ENCODE measurements at places on chromosomes 16 and 17.

DNA sequence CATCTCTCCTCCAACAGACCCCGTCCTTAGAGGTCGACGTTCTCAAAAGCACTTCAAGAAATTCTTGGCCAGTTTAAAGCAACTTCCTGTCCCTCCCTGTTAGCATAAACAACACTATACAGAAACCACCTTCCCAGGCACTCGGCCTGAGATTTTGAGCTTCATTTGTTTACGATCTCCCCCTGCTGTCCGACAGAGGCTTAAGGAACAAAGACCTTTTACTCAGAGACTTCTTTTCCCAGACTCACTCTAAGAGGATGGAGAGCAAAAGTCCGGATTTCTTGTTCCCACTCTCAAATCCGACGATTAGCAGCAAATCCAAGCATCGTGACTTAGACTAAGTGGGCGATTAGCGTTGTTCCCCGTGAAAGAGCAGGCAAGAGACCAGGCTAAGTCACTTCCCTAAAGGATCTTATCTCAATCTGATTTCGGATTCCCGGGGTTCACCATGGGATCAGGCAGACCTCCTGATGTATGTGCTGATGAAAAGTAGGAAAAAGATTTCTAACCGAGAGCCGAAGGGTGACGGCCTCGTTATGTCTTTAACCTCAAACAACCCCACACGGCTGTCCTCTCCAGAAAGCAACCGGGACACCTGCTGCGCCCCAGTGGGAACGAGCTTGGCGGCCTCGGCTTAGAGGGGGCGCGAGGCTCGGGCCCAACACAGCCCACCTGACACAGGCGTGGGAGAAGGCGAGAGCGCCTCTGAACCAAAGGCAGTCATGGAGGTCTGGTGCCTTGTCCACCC lies 598 bp downstream of the INPP5K start:
- DNase-seq: peak; percentile 87

GRCh38 chr16:59849716-59850115 lies 1115.6 kb upstream of the GOT2 start:
- DNase-seq: no peak

DNA sequence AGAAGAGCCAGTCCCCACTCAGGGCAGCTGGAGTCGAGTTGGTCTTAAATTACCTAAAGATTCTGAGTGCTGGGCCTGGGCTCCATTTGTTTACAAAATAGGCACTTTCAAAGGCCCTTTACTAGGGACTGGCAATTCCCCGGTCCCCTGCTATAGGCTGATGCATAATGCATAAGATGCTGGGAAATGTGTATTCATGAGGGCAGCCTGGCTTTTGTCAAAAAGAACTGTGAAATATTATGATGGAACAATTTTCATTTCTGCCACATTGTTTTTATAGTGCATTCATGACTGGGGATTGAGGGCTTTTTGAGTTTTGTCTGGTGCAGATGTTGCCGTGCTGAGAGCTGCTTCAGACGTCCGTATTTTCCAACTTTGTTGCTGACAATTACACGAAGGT lies 617.0 kb upstream of the CDH5 start:
- no peak for DNase-seq

GRCh38 chr16:79703066-79703465 lies 102.5 kb upstream of the MAF start:
- no peak for DNase-seq

DNA sequence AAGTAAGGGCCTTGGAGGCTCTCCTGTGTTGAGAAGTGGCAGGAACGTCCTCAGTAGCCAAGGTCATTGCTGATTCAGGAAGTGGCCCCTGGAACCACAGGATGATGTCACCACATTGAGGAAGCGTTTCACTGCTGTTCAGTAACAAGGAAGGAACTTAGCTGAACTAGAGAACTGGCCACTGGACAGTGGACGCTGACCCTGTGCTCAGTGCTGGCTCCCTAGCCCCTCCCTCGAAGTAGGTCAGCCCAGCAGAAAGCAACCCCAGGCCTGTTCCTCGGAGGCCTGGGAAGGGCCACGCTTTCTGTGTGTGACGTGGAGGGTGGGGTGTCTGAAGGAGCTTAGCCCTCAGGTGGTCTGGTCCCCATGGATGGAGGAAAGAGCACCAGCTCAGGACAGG lies 58.3 kb downstream of the B9D1 start:
- DNase-seq: peak; percentile 51

DNA sequence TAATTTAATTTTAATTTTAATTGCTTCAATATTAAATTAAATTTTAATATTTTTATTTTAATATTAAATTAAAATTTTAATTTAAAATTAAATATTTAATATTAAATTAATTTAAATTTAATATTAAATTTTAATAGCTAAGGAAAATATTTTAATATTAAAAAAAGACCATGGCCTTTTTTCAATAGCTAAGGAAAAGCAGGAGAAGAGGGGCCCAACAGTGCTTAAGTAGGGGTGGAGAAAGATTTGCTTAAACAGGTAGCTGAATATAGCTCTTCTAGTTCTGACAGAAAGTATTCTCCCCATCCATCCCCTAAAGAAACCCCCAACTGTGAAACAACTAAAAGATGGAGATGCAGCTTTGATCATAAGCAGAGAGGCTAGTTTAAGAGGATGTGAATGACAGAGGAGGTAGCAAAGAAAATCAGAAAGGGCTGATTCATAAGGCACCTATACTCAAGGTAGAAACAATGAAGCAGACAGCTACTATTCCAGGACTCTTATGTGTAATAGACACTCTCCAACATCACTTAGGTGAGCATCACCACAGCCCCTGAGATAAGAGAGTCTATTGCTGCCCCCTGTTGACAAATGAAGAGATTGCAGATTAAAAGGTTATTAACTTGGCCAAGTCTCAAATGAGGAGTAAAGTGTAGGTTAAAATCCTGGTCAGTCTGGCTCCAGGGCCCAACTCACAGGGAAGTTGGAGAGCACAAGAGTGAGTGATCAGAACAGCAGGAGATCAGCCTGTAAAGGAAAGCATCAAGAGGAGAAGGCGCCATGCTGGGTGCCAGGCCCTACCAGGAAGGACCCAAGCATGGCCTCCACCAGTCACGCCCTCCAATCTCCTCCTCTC lies 7.8 kb upstream of the RNASEK start:
- DNase-seq: peak; percentile 77

DNA sequence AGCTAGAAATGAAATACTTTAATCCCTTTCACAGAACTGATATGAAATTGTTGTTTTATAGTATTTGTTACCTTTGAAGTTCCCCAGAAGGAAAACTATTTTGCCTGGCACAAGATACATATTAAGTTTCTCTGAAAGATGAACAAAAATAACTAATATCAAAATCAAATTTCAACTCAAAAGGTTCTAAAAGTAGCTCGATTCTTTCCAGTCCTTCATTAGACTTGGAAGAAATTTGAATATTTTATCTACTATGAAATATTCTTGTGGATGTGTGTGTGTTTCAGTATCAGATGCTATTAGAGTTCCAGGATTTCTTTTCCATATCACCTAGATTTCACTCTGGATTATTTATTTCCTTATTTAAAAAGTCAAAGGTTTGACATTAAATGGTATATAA lies 3.6 kb upstream of the AATF start:
- no peak for DNase-seq

DNA sequence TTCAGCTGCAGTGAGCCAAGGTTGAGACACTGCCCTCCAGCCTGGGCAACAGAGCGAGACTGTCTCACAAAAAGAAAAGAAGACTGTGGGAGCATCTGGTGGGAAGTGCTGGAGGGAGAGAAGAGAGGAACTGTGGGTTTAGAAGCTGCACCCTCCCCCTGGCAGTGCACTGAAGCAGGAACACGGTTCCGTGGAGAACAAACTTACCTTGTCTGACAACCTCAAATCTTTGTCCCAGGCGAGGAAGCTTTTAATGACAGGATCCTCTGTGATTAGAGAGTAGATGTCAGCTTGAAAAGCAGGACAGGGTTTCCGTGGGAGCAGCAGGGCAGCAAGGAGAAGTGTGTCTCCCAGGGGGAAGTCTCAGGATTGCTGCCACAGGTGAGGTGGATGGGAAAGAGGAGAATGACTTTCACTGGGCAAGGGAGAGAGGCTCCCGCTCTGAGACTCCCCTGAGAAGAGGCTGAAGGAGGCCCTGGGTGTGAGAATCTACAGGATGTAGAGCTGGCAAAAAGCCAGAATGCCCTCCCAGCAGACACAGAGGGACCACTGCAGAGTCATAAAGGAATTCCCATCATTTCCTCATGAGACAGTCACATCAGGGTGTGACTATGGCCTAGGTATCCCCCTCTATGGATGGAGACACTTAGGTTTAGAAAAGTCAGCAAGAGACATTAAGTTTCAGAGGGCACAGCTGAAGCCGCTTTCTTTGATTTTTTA lies 22.9 kb downstream of the PRR11 start:
- DNase-seq: no peak

DNA sequence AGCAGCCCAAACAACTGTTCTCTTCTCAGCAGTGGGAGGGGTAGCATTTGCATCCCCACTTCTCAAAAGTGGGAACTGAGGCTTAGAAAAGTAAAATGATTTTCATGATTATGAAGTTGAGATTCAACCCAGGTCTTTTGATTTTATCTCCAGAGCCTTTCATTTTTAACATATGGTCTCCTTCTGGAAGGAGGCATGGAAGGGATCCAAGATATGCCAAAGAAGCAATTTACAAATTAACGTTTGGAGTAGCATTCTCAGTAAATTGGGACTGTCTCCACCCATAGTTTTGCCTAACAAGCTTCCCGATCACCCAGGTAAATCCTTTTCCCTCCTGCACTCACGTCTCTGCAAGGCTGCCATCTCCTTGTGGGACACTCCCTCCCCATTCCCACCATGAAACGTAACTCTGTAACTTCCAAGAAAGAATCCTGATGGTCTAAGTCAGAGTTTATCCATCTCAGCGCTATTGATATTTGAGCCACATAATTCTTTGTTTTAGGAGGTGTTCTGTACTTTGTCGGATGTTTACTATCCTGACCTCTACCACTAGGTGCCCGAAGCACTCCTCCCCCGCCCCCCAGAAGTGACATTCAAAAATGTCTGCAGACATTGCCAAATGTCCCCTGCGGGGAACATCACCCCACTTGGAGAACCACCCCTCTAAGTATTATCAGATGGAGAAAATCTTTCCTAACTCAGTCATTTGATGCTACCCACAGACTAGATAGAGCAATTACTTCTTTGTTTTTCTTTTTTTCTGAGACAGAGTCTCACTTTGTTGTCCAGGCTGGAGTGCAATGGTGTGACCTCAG lies 32.9 kb upstream of the NFAT5 start:
- DNase-seq: no peak

DNA sequence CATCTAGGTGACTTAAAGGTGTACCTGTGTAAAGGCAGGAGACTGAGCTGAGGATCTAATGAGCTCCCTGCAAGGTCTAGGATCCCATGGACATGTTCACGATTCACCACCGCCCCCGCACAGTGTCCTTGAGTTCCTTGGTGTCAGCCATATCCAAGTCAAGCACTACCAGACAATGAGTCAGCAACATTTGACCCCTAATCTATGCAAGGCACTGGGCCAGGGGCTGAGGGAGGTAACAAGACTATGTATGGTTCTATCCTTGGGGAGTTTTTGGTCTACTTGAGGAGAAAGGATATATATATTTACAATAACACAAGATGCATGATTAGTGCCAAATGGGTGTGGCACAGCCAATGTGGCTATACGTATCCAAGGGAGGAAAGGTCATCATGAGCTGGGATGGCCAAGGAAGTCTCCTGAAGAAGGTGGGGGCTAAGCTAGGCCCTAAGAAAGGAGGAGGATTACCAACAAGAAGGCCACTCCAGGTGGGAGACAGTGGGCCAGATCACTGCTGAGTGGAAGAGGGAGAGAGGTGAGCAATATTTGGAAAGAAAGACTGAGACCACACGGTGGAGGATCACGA lies 35.0 kb downstream of the ITGB3 start:
- DNase-seq: no peak
